Stimulated activated CD8-positive, alpha-beta memory T cell treated with anti-CD3 and anti-CD28 coated beads, Interleukin-7, amount 100 ng/mL, for 1 hour (primary cell): ENCODE measurements at places on chromosomes 4 and X.

- DNase-seq, result no peak
Observed at GRCh38 chr4:176970853-176971252, 178.1 kb upstream of the VEGFC start.

- no peak for DNase-seq
Observed at GRCh38 chrX:73563738-73564068, 706 bp downstream of the CHIC1 start.

DNA sequence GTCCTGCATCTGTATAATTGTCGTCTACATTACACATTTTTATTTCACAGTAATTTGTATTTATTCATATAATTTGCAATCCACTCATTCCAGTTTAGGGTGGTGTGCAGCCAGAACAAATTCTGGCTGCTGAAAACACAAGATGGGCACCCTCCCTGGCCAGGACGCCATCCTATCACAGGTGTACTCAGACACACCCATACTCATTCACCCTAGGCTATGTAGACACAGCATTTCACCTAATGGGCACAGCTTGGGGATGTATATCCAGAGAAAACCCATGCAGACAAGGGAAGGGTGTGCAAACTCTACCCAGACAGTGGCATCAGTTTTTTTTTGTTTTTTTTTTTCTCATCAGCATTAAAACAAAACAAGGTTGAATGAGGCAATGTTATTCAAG lies 73.1 kb downstream of the HMGB2 start:
- no peak for DNase-seq

DNA sequence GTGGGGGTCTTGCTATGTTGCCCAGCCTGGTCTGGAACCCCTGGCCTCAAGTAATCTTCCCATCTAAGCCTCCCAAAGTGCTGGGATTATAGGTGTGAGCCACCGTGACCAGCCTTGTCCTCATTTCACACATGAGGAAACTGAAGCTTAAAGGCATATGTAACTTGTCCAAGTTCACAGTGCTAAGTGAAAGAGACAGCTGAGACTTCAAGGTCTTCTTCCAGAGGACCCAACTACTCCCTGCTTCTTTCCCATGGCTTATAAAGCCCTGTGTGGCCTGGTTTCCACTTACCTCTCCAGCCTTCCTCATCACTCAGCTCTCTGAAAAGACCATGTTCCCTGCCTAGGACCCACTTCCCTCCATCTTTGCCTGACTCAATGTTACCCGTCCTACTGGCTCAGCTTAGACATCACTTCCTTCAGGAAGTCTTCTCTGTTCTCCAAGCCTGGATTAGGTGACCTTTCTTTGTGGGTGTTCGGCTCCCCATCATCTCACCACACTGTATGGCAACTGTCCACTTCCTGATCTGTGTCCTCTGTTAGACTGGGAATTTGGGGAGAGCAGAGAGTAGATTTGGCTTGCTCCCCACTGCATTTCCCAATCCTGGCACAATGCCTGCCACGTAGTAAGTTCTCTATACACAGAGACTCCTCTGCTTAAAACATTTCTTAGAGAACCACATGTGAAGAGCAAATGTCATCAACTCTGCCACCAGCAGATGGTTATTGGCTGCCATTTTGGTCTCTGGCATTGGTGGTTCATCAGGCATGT lies 30.4 kb upstream of the LAMP2 start:
- no peak for DNase-seq

DNA sequence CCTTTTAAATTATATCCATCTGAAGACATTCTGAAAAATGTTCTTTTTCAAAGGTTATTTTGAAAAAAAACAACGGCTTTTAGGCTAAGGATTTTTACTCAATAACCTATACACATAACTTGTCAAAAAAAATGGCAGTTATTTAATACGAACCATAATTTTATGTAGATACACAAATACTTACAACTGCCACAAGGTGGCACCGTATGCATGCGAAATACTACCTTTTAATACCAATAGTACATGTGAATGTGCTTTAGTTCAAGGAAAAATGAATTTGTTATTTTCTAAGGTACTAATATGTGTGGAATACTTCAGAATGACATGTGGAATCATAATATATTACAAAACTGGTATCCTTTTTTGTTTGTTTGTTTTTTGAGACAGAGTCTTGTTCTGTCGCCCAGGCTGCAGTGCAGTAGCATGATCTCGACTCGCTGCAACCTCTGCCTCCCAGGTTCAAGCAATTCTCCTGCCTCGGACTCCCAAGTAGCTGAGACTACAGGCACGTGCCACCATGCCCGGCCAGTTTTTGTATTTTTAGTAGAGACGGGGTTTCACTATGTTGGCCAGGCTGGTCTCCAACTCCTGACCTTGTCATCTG lies 4.6 kb upstream of the MAD2L1 start:
- no peak for DNase-seq

- DNase-seq, result no peak
Observed at GRCh38 chr4:86910820-86911684, 18.8 kb upstream of the C4orf36 start.

GRCh38 chr4:8131210-8131609 lies 27.4 kb downstream of the ABLIM2 start:
- no peak for DNase-seq

GRCh38 chrX:69082055-69082752 lies 83.0 kb downstream of the PJA1 start:
- DNase-seq, result no peak

DNA sequence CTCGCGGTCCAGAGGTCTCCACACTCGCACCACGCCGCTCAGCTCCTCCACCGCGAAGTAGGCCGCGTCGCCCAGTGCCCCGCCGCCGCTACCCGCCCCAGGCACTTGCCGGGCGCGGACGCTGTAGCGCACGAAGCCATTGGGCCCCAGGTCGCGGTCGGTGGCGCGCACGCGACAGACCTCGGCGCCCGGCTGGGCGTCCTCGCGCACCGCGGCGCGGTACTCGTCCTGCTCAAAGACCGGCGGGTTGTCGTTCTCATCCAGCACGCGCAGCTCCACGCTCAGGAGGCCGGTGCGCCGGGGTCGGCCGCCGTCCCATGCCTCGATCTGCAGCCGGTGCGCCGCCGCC lies 1.4 kb downstream of the DCHS2 start:
- no peak for DNase-seq

GRCh38 chr4:158129694-158130093 lies 43.1 kb downstream of the GASK1B start:
- no peak for DNase-seq

GRCh38 chr4:104966349-104967033 lies 180.2 kb upstream of the TET2 start:
- DNase-seq, result no peak

DNA sequence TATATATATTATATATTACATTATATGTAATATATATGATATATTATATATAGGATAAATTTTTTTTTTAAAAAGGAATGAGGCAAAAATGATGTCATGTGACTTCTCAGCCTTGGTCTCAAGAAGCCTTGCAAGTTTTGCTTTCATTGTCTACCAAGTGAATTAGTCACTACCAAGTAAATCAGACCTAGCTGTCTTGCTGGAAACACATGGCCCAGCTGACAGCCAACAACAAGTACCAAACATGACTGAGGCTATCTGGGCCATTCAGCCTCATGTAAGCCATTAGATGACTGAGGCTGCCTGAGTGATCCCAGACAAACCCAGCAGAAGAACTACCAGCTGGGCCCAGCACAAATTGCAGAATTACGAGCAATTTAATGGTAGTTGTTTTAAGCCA lies 44.9 kb downstream of the HAND2 start:
- no peak for DNase-seq

DNA sequence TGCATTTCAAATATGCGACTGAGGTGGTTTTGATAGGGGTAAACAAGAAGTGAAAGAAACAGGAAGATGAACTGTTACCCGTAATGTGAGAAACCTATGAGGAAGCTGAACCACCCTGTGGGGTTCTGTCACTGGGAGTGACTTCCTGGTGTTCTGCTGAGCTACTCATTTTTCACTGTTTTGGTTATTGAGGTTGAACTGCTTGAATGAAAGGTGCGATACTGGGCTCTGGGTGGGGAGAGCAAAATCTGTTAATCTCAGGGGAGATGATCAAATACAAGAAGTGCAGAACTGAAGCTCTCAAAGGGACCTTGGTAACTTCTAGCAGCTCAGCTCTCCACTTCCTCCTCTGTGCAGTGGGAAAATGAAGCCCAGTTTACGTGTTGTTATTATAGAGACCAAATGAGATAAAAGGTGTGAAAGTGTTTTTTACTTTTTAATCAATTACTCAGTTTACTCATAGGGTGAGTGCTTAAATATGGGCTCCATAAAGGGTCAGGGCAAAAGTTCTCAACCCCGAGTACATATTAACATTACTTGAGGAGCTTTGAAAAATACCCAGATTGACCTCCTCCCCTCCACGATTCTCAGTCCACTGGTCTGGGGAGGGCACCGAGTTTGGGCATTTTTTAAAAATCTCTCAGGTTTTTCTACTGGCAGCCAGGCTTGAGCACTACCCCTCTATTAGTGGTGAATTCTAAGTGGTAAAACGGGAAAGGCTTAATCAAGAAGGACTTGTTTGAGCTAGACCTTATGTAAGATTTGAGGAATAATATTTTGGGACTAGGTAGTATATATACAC lies 66.7 kb downstream of the COQ2 start:
- DNase-seq, result peak; percentile 43

GRCh38 chr4:99749445-99750391 lies 66.9 kb upstream of the DAPP1 start:
- no peak for DNase-seq

- DNase-seq, result no peak
Observed at GRCh38 chr4:164304861-164305260, 449.1 kb upstream of the SMIM31 start.

DNA sequence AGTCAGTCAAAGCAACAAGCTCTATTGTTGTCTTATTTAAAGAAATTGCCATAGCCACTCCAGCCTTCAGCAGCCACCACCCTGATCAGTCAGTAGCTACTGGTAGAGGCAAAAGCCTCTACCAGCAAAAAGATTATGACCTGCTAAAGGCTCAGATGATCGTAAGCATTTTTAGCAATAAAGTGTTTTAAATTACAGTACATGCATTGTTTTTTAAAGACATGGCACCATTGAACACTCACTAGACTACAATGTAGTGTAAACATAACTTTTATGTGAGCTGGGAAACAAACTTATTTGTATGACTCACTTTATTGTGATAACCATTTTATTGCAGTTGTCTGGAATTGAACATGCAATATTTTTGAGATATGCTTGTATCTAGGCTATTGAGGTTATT lies 32.3 kb upstream of the DYNLT3 start:
- DNase-seq, result no peak

- no peak for DNase-seq
Observed at GRCh38 chrX:24260842-24261550, 52.9 kb downstream of the SUPT20HL2 start.

GRCh38 chr4:21893136-21893535 lies 55.4 kb downstream of the KCNIP4 start:
- DNase-seq, result no peak

DNA sequence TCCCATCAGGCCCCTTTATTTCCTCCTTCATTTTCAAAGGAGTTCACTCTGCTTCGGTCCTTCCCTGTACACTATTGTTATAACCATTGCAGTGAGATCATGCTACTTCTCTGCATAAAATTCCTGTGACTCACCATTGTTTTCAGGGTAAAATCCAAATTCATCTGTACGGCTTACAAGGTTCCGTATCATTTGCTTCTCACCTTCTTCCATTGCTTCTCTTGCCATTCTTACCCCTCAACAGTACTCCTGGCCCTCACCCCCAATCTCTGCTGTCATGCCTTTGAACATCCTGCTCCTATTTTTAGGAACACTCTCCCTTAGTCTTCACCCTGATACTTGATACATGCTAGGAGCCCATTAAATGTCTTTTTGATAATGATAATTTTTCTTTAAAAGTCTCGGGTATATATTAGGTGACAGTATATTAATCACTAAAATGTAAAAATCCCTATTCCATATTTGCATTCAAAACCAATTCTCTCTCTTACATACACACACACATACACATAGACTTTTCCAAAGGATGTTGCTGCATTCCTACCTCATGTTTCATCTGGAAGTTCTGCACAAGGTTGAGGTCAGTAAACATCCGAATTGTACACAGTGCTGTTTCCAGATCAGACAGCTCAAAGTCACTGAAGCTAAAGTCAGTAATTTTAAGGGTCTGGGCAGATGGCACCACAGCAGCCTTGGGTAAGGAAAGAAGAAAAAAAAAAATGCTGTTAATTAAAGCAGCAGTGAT lies 103.4 kb downstream of the PDE5A start:
- no peak for DNase-seq
